GOT3 (cell line): ENCODE measurements at places on chromosomes 1 and 21.

DNA sequence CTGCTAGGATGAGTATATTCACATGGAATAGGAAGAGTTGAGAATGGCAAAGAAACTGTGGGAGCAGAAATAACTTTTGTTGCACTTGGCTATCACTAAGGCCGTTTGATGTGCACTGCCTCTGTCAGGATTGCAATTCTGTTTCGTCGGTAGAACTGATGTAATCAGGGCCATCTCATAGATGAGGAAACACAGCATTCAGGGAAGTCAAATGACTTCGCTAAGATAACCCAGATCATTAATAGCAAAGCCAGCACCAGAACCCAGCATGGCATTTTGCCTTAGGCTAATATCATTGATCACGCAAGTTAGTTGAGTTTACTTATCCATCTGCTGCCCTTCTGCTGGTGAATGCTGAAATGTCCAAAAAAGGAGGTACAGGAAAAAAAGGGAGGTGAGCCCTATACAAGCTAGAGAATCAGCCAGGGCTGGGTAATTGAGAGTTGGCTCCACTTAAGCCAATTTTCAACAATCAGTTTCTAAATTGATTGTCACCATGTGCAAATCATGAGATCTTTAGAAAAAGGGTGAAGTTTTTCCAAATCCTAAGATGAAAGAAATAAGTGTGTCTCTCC is 7.6 kb downstream of the RASSF5 start:
- no peak for DNase-seq

GRCh38 chr1:166884971-166885370 is 8.9 kb upstream of the TADA1 start:
- no peak for DNase-seq

DNA sequence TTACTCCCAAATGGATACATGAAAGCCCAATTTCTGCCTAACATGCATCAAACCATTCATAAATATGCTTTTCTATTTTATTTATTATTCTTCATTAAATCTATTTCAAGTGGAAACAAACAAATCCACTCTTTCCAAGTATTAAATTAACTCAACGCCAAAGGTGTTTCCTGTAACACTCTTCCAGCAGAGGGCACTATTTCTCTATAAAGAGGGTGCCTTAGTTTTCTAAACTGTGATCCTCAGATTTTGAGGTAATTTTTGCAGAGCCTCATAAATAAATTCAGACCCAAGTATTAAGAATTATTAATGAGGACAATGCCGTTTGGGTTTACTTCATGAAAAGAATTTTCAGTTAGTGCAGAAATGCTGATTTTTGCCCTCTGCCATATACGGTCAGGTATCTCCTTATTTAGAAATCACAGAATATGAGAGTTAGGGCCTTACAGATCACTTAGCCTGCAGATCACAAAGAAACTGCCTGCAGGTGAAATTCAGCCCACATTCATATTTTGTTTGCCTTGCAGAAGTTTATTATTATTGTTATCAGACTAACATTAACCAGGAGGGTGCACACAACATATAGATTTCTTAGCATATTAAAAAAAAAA is 40.1 kb upstream of the MYSM1 start:
- no peak for DNase-seq

GRCh38 chr1:199759268-199759730 is 268.2 kb upstream of the NR5A2 start:
- no peak for DNase-seq

GRCh38 chr1:33043267-33044092 is 6.8 kb upstream of the AK2 start:
- DNase-seq: no peak

DNA sequence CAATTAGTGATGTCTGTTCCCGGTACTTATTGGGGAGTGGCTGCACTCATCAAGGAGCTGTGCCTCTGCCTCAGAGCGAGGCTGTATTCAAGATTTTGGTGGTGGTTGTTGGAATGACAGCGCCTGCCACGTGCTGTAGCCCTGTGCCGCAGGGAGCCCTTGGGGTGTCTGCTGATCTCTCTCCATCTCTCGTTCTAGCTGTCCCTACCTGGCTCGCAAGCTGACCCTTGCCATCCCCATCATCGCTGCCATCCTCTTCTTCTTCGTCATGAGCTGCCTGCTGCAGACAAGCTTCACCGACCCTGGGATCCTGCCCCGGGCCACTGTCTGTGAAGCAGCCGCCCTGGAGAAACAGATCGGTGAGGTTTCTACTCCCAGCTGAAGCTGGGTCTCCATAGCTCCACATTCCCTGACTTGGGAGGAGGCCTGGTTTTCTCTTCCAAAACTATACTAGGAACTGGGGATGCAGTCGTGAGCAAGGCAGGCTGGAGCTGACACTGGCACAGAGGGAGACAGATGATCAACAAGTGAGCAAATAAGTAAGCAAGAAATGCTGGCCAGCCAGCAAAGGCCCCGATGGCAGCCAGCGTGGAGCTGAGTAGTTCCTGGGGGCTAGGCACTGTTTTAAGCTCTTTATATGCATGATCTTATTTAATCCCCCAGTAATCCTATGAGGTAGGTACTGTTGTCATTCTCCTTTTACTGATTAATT is 5.9 kb downstream of the ZDHHC18 start:
- DNase-seq: no peak

DNA sequence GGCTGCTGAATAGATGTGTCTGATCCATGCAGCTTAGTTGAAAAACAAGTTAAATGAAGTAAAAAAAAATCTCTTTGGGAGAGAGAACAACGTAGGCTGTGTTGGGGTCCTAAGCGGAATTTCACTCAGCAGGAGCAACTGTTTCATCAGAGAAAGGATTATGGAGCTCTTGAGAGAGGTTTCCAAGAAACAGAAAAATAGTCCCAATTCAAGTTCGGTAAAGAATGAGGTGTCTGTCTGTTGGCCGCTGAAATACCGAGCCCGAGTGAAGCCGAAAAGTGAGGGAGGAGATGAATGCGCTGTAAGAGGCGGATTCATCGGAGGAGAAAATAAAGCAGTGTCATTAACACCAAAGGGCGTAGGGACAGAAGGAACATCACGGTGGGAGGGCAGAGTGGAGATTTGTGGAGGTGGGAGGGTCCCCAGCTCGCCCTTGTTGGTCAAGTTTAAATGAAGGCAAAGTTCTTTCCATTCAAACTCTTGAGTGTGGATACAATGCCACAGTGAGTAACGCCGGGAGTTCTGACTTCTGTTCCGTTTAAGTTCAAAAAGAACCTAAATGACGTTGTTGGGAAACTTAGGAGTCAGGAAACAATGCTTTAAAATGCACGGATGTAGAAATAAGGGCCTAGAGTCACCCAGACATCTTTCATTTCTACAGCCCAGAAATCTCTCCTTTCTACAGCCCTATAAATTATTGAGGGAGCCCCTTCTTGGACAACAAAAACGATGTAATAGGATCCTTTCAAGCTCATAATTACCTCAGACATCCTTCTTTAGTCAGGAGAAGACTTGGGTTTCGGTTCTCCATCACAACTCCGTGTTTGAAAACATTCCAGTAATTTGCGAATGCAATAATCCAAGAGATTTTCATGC is 15.6 kb upstream of the SLC45A1 start:
- DNase-seq: no peak

DNA sequence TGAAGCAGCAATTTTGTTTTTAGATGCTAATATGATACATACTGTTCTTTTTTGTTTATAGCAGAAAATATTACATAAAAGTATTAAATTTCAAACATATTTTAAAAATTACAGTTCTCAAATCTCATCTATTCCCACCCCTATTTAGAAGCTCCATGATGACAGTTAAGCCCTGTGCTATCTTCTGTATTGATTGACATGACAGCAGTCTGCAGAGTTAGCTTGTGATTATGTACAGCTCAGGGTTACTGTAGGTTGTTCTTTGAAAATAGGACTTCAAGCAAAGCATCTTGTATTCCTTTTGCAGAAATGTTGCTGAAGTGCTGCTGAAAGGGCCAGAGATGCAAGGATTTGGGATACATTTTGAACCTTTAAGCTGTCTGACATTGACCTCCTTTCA is 8.2 kb downstream of the GPSM2 start:
- DNase-seq: no peak

DNA sequence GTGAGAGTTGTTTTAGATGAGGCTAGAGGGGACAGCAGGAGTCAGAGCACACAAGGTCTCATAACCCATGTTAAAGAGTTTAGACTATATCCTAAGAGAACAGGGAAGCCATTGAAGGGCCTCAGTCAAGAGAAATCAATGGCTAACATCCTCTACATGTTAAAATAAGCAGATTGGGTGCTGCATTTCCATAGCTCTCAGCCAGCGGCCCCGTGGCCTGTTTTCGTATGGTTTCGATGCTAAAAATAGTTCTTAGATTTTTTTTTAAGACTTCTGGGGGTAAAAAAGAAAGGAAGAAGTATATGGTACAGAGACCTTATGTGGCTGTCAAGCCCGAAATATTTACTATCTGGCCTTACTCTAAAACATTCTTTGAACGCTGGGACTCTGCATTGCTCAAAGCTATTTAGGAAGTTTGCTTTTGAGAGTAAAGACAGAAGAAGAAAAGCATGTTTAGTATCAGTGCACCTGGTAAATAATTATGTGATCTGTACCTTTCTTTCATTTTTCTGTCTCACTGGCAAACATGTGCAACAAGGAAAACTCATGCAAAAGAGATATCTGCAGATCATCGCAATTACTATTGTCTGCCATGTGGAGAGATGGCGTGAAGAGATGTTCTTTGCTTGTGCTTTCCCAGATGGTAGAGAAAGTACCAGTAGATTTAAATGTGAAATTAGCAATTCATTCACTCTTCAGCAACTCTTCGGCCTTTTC is 8.4 kb downstream of the PDIK1L start:
- DNase-seq: no peak

- DNase-seq: no peak
These were observed 948 bp downstream of the TXLNA start for GRCh38 chr1:32180186-32181060.
